ENCODE measurements at places on chromosomes 5 and 9. TPM values are rescaled to one million over a fixed set of nuclear protein-coding genes. Genes with fewer than 3 reads are reported as not detected.

The TIMD4 gene
- total RNA-seq = 0.20 TPM

The MLANA gene
- not detected for total RNA-seq

The GABRP gene
- 6.4 TPM for total RNA-seq

The ARHGEF37 gene
- total RNA-seq = 23.6 TPM

The EQTN gene
- not detected for total RNA-seq

The TAF1L gene
- not detected for total RNA-seq

The LCN12 gene
- total RNA-seq = 0.80 TPM

The OR1Q1 gene
- not detected for total RNA-seq

The TLX3 gene
- not detected for total RNA-seq

The ANKRD31 gene
- 0.32 TPM for total RNA-seq

The C9orf72 gene
- total RNA-seq = 6.4 TPM

The CATSPER3 gene
- 0.40 TPM for total RNA-seq

The PLK2 gene
- total RNA-seq = 90.7 TPM

The RNF183 gene
- 4.2 TPM for total RNA-seq

The NKD2 gene
- total RNA-seq = 1.1 TPM

The PFN3 gene
- not detected for total RNA-seq

The CDKN2A gene
- total RNA-seq = 7.7 TPM

The C5orf52 gene
- total RNA-seq = not detected

The CXCL14 gene
- 179 TPM for total RNA-seq

The MYMK gene
- not detected for total RNA-seq

The MORN5 gene
- total RNA-seq = not detected

The ARSI gene
- 1.7 TPM for total RNA-seq

The CD74 gene
- 125 TPM for total RNA-seq

The AKNA gene
- total RNA-seq = 5.7 TPM

The PALM2AKAP2 gene
- 0.88 TPM for total RNA-seq

The HMMR gene
- total RNA-seq = 9.8 TPM

The GADD45G gene
- 1.6 TPM for total RNA-seq

The DND1 gene
- total RNA-seq = 0.44 TPM

The C6 gene
- total RNA-seq = not detected

The PCDHGB3 gene
- total RNA-seq = 0.76 TPM

The TRIM32 gene
- total RNA-seq = 10.6 TPM

The SPOUT1 gene
- 42.6 TPM for total RNA-seq

The SCGB3A1 gene
- total RNA-seq = 26.6 TPM

The IDNK gene
- 4.8 TPM for total RNA-seq

The POMT1 gene
- total RNA-seq = 13.1 TPM

The ADGRD2 gene
- total RNA-seq = 0.08 TPM

The ADAMTS16 gene
- not detected for total RNA-seq

The C7 gene
- total RNA-seq = 8.4 TPM

The LCN1 gene
- total RNA-seq = not detected

The SH3TC2 gene
- total RNA-seq = 3.4 TPM

The TRMO gene
- 8.6 TPM for total RNA-seq

The ANKRD18A gene
- total RNA-seq = 3.0 TPM

The MRNIP gene
- 8.3 TPM for total RNA-seq

The COL5A1 gene
- 3.3 TPM for total RNA-seq
